Spinal cord (tissue), 10 donors: ENCODE measurements at places on chromosomes 3 and 15.

DNA sequence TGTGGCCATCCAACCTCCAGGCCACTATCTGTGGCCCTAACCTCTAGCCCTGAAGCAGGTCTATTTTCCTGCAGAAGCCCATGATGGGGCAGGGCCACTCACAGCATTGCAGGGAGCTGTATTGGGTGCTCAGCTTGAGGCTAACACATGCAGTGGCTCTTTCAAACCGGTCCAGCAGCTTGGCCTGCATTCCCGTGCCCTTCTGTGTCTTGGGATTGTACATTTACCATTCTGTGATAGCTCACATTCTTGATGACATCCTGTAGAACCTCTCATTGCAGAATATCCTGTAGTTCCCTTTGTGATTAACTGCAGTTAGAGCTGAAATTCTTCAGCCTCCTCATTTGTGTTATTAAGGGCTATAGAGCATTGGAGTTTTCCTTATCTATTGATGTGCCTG is 60.8 kb upstream of the ANKRD34C start:
- DNase-seq, result no peak

DNA sequence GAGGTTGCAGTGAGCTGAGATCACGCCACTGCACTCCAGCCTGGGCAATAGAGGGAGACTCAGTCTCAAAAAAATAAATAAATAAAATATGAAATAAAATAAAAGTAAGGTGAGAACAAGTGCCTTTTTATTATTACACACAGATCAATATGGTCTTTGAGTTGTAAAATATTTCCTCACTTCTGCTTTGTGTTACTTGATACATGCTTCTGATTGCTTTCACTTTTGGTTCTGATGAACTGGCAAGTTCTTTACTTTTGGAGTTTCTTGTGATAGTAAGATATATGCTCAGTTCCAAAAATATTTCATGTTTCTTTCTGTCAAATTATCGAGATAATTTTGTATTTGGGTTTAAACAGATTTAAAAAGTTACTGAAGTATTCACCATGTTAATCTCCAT is 16.6 kb upstream of the GYG1 start:
- no peak for DNase-seq

GRCh38 chr3:2802429-2802828 is 307.7 kb downstream of the IL5RA start:
- DNase-seq, result no peak

- no peak for DNase-seq
Measured at GRCh38 chr3:10575601-10576160, 70.3 kb upstream of the ATP2B2 start.

DNA sequence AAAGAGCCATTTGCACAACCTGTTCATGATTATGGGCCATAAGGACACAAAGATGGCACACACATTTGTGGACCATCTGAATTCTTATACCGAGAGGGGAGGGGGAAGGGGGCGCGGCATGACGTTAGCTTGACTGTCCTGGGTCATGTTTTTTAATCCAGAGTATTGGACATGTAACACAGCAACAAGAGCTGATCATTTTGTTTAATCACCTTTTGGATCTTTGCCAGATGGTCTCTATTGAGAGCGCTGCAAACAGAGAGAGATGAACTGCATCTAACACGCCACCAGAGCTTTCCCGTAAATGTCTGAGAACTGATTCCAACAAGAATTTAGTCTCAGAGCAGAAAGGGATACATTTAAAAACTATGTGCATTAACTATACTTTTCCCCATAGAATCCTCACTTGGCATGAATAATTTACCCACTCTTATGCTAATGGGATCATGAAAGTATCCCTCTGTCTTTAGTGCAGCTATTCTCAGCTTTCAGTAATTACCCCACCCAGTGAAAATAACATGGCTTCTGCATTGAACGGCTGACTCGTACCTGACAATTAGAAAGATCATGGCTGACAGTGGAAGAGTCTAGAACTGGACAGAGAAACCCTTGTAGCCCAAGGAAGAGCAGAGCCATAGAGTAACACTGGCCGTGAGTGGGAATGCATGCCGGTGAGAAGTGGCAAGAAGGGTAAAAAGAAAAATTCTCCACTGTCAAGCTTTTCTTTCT is 22.6 kb downstream of the MEIS2 start:
- DNase-seq, result peak; percentile 84

GRCh38 chr15:36024031-36024688 is 478.2 kb upstream of the DPH6 start:
- DNase-seq, result no peak

GRCh38 chr15:54815556-54815955 is 381.2 kb downstream of the RSL24D1 start:
- no peak for DNase-seq

DNA sequence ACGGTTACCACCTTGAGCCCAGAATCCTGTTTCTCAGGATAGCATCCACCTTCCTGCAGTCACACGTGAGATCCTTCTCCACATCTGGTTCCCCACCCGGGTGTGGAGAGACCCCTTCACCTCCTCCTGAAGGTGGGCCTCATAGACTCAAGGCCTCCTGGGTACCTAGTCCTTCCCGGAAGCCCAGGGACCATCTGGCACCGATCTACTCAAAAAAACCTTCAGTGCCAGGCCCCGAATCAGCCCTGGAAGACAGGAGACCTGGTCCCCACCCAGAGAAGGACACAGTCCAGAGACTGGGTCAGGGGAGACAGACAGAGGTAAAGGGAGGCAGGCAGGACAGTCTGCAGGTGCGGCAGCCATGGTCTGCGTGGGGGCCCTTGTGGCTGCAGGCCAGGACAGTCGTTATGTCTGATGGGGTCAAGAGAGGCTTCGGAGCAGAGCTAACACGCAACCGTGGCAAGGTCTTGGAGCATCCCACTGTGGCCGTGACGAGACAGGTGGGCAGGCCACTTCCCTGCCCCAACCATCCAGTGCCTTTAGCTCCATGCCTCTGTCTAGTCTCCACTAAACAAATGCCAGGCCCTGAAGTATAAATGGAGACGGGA is 112.2 kb upstream of the ABHD17C start:
- no peak for DNase-seq

- DNase-seq, result no peak
Measured at GRCh38 chr15:81197255-81197630, 564 bp downstream of the IL16 start.

GRCh38 chr15:70636540-70637165 is 126.7 kb downstream of the UACA start:
- DNase-seq, result no peak

DNA sequence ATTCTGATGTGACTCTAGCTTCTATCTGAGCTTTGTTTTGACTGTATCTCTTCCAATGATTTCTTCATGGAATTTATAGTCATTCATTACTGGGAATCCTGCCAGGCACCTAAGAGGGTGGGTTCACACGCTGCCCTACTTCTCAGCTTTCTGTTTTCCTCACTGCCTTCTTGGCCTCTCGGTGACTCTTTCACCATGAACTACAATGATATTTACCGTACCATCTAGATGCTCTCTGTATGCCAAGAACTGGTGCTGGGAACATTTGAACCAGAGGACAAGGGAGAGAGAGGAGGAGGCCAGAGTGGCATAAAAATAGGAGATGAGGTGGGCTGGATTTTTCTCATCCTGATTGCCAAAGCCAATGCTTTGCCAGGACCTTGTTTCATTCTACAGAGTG is 280.0 kb upstream of the P2RY1 start:
- DNase-seq, result no peak

DNA sequence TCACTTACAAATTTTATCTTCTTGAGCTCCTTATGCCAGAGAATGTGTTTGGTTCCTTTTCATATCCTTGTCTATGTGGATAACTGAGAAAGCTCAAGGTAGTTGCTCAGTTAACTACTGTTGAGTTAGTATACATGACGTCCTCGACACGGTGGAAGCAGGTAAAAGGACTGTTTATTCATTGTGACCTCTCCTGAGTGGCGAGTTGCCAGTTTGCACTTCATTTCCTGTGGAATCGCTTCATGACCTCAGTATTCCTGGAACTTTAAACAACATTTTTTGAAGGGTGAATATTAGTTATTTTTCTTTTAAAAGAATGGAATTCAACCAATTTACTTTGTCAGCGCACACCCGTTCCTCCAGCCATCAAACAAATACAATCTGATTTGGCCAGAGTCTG is 1.2 kb upstream of the TPRG1 start:
- no peak for DNase-seq

DNA sequence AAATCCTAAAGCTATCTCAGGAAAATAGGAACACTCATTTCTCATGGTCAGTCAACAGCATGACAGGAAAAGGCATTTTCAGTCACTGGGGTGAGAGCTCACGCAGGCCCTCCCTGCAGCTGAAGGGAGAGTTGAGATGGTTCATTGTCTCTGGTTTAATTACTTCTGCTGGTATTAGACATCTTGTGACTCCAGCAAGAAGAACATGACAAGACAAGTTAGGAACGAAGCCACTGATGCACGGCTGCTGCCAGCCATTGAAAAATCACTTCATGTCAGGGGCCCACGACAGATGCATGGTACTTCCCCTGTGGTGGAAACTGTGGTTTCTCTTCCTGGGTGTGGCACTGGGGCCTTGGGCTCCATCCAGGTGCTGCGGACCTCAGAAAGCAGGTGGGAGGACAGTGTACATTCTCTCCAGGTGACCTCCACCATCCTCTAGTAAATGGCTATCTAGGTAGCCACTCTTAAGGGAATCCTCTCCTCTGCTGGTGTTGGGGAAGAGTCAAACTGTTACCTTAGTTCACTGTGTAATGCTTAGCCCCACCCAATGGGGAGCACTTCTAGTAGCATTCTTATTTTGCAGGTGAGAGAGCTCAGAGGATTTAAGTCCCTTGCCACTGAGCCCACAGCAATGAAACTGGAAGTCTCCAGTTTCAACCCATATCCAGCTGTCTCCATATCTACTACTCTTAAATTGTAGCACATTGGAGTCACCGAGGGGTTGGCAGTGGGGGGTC is 274.2 kb downstream of the LRTM1 start:
- no peak for DNase-seq

- no peak for DNase-seq
Measured at GRCh38 chr3:58184982-58185360, 25.8 kb downstream of the DNASE1L3 start.

GRCh38 chr3:30894521-30895251 is at the start of gene GADL1:
Gene GADL1, minus strand, starts transcription at chr3:30894661. Its CDS starts 47 bp downstream, at chr3:30894614.
- DNase-seq, result peak; percentile 80

- DNase-seq, result no peak
Measured at GRCh38 chr3:58573640-58574039, 3.6 kb downstream of the FAM107A start.

DNA sequence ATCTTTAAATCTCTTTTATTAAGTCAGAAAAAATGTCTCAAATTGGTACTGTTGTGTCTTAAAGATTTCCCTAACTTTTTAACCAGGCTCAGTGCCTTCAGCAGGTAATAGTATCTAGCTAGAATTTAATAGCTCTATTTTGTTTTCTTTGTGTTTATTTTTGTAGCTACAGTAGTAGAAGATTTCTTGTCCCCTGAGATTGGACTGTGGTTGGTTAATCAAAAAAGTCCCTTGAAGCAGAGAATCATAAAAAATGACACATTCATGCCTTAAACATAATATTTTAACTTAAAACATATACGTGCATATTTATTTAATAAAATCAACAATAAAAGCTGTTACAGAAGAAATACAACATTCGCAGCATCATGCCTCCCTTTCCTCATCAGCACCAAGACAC is 102.8 kb downstream of the EEFSEC start:
- no peak for DNase-seq

- no peak for DNase-seq
Measured at GRCh38 chr3:128706086-128706615, 19.8 kb upstream of the RAB7A start.

- DNase-seq, result no peak
Measured at GRCh38 chr3:122688996-122689395, 8.4 kb downstream of the PARP14 start.

- DNase-seq, result no peak
Measured at GRCh38 chr3:76026379-76026778, 241.0 kb upstream of the ZNF717 start.

DNA sequence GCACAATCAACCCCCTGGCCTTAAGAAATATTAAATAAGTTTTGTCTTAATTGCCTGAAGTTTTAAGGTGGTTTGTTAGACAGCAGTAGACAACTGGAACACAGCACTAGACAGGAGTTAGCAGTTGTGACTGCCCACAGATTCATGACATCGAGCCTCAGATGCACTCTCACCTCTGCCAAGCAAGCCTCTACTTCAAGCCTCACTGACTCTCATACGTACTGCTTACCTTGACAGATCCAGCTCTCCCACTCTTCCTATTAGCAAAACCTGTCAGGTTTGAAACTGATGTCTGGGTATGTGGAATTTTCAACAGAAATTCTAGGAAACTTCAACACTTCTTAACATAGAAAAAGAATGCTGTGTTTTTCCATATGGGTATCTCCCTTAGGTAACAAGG is 382.9 kb upstream of the DPH6 start:
- no peak for DNase-seq

DNA sequence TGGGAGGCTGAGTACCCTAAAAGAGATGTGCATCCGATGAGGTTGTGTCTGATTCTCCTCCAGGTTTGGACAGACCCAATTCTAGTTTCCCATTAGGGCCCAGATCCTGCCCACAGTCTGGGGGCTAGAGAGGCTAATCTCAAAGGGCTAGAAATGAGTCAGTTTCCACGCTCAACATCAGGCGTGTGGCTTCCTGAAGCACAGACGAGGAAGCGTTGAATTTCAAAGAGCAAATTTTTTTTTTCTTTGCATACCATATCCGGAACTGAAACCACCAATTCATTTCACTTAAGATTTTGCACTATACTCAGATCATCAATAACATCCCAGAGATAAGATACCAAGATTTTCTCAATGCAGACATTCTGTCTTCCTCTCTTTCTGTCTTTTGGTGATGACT is 173.8 kb upstream of the BCL6 start:
- no peak for DNase-seq

DNA sequence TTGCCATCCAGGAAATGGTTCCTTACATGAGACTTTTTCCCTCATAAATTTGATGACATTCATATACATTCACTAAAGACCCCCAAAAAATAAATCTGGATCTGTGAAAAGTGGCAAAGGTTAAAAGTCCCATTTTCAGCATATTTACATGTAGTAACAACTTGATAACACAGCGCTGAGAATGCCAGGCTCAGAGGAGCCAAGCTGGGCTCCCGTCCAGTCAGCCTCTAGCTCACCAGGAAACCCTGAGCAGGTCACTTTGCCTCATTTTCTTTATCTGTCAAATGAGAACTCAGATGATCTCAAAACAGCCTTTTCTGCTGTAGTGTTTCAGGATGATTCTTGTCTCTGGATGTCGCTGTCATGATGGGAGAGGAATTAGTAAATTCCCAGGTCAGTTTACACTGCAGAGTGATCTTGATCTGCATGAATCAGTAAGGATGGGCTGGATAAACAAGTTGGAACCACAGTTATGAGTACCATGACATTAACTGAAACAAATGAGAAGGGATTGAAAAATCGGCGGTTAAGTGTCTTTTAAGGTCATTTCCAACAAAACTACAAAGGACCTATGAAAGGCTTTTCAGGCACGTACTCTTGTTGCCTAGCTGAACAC is 82.8 kb downstream of the PPARG start:
- DNase-seq, result no peak

- DNase-seq, result no peak
Measured at GRCh38 chr3:9293076-9293475, 43.6 kb upstream of the SRGAP3 start.
